Activated CD4-positive, alpha-beta T cell treated with anti-CD3 and anti-CD28 coated beads for 24 hours (primary cell): ENCODE measurements at places on chromosomes 7 and 10.

- no peak for DNase-seq
These were observed 60.2 kb downstream of the VCL start for GRCh38 chr10:74058071-74058470.

DNA sequence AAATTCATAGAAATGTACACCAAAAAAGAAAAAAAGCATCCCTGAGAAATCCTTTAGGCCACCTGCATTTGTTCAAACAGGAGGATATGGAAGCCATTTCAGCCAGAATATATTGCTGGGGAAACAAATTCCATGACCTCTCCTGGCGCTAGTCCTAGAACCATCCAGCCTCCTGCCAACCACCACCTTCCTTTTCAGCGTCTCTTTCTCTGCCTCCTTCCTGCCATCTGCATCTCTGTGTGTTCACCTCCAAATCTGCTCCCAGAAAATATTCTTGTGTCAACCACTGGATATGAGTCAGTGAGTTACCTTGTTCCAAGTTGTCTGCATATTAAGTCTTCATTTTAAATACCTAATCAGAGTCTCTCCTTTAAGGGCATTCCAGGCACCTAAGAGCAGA is 50.6 kb upstream of the NPY start:
- no peak for DNase-seq

GRCh38 chr10:67302701-67303100 is 376.9 kb downstream of the LRRTM3 start:
- DNase-seq = no peak

DNA sequence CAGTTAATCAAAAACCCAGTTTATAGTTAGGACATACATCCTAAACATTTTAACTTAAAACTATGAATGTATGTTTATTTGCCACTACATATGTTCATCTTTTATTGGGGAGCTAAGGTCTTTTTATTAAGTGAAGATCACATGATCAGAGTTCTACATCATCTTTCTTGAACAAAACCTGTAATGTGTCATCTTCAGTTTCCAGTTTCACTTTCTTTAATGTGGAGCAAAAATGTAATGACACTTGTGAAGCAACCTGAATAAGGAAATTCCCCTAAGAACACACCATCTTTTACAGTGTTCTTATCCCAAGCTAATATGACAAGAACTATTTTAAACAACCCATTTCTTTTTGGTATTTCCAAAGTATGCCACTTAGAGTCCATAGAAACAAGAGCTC is 166.7 kb upstream of the BET1 start:
- DNase-seq = no peak

DNA sequence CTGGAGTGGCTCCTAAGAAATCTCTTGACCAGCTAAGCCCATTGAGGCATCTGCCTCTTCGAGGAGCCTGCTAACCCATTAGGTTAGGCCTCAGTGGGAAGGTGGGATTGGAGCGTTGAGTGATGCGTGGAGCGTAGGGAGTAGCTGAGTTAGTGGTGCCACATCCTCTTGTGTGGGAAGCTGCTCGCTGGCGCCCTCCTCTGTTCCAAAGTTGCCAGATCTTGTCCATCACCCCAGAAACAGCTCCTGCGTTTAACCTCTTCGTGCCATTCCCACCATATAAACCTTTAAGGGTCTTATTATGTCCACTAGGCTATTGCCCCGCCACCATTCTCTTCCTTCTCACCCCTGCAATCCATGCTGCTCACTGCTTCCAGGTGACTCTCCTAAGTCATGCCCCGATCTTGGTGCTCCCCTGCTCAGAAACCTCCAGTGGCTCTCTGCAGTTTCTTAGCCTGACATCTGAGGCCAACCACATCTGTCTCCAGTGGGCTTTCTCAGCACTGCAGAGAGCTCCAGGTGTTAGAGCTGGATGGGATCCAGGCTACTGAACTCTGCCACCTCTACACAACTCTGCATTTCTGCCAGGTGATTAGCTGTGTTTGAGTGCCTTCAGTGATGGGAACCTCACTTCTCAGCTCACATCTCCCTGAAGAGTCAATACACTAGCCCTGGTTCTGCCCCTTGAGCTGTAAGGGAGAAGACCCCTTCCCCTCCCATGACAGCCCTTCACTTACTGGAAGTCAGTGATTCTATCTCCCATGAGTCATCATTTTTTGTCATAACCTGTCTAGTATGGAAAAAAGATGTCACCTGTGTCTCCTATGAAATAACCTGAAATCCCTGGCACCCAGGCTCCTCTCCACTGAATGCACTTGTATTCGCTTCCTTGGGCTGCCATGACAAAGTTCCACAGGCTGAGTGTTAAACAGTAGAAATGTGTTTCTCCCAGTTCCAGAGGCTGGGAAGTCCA is 65.0 kb upstream of the FGFR2 start:
- DNase-seq = no peak

- no peak for DNase-seq
These were observed 414.2 kb upstream of the PODXL start for GRCh38 chr7:131970602-131971001.
